ENCODE measurements at places on chromosomes 12 and 14.

GRCh38 chr12:19925841-19926240, 442.5 kb upstream of the PDE3A start:
- DNase-seq: no peak

DNA sequence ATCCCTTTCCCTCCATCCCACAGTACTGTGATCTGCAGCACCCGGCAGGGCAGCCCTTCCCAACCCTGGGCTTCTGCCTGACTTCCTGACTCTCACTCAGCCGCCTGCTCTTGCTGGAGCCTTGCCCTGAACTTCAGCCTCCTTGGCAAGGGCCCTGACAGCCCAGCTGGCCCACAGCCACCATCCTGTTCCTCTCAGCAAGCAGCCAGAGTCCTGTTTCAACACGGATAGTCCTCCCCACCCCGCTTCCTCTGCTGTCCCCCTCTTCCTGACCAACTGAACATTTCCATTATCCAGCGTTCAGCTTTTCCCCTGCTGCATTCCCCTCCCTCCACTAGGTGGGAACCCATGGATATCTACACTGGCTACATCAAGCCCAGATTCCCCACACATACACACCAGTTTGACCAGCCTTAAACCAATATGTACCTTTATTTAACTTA, 74.0 kb upstream of the MDM1 start:
- DNase-seq: no peak

- no peak for DNase-seq
Measured at GRCh38 chr12:106625976-106626375, 43.2 kb downstream of the RFX4 start.

DNA sequence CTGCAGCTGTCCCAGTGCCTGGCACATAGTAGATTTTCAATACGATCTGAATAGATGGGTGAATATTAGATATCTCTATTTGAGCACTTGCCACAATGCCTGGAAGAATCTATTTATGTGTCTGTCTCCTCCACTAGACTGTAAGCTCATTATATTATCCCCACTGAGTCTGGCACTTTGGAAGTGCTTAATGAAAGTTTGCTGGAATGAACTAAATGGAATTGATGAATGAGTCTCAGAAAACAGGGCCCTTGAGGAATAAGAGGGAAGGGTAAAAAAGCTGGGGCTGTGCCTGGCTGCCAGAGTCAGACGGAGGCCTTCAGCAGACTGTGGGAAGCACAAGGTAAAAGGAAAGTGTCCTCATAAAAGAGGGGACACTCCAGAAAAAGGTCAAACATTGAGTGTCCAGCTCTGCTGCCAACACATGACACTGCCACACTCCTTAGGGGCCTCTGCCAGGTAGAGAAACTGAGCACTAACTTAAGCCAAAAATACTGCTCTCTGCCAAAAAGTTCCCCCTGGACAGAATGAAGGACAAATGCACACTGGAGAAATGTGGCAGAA, 39.3 kb downstream of the GLT8D2 start:
- DNase-seq: no peak

GRCh38 chr12:26867080-26867479, 34.1 kb upstream of the ITPR2 start:
- DNase-seq: peak; percentile 76

GRCh38 chr14:74135426-74135825, 50.7 kb downstream of the LIN52 start:
- DNase-seq: no peak

GRCh38 chr12:15278816-15279658, 43.3 kb upstream of the PTPRO start:
- DNase-seq: peak; percentile 11

DNA sequence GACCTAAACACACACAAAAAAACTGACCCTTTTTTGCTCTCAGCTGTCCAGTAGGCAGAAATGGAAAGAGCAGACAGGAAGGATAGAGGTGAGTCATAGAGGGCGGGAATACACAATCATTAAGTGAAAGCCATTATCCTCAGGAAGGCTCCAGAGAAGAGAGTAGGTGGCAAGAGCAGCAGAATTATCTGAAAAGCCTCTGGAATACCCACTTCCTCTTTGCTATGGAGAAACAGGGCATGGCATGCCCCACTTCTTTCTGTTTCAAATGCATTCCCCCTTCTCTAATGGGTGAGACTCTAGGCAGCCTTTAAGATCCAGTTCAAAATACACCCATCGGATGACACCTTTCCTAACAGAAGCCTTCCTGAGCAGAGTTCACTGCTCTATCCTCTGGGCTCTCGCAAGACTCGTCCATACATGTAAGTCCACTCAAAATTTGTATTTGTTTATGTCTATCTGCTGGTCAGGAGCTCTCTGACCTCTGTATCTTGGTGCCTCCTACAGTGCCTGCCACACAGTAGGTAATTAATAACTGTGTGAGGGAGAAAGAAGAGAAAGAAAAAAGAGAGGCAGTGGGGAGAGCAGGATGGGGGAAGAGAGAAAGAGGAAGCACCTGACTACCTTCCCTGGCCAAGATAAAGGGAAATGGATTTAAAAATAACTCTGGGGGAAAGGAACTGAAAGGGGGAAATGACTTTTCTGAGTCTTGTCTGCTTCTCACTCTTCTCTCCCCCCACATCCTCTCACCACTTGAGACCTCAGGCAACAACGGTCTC, 8.5 kb downstream of the KLHL33 start:
- DNase-seq: peak; percentile 53

DNA sequence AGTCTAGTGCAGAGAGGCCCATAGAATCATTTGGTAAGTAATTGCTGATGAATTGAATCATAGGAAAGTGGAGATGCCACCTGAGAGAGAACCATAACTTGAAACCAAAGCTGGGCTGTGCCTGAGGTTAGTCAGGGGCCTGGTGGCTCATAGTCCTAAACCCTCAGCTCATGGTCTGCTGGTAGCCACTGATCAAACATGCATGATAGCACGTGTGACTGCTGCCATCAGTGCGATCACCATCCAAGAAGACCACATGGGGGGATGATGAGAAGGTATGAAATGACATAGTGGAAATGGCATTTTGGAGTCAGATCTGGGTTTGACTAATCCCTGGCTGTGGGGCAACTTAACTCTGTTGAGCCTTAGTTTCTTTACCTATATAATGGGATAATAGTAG, 190.5 kb downstream of the CACNA1C start:
- DNase-seq: no peak

DNA sequence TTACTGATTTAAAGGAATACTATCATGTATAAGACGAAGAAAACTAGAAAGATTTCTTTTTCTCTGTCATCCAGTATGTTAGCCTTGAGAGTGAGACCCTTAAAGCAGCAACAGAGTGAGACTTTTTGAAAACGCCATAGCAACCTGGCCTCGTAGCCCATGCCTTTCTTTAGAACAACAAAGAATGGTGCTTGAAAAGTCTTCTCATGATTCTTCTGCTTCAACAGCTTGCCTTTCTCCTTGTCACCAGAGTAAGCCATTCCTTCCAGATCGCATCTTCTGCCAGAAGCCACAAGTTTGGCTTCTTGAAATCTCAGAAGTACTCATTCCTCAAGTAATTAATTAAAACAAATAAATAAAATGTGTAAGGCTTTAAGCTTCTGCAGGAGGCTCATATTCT, 109.3 kb downstream of the PDE3A start:
- DNase-seq: no peak

DNA sequence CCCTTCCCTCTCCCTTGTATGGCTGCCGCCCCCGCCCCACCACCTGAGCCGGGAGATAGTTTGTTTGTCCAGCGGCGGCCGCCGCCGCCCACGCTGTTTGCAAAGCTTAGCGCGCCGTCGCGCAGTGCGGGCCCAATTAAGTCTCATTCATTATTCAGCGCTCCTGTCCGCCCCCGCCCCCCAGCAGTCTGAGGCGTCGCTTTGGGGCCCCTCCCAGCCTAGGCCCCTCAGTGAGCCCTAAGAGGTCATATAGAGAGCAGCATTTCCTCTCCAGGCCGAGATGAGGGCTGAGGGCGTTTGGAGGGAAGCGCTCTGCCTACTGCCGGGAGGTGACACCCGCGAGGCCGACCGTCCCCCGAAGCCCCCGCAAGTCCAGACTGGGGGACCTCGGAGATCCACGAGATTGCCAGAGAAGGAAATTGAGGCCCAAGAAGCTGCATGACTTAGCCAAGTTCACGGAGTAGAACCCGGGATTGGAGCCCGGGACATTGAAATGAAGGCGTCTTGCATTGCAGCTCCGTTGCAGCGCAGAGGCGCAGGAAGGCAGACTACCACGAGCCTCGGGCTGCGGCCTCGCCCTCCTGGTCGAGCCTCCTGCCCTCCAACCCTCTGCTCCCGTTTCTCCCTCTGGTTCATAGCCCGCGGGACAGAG, at the start of gene DNAJC22:
Gene DNAJC22, plus strand, starts transcription at position 230 of the 652 bp plus-strand sequence. CDS start 1,985 bp downstream, outside the sequence.
- DNase-seq: no peak

DNA sequence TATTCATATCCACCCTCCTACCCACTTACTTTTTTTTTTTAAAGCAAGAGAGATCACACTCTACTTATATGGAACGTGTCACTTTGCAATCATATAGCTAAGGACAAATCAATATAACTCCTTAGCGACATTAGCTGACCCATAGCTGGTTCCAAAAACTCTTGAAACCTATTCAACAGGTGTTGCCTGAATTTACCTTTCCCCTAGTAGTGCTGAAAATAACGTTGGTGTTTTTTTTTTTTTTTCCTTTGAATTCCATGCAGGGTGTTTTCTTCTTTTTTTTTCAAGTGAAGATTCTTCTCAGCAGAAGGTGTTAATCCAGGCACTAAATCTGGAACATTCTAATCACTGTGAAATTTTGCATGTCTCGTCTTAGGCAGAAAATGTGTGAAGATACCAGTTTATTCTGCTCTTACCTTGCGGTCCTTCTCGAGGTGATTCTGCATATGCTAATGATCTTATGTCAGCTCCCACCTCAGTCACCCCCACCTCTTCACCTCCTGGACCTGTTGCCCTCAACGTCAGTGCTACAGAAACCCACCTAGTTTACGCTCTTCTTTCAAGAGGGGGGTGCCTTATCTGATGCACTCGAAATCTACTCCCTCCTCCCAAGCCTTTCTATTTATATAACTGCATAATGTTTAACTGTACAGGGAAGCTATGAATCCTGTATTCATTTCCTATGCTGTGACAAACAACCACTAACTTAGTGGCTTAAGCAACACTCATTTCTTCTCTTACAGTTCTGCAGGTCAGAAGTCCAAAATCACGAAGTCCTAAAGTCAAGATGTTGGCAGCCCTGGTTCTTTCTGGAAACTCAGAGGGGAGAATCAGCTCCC, 7.1 kb upstream of the VPS37B start:
- no peak for DNase-seq

GRCh38 chr14:36302823-36303222, 17.6 kb downstream of the MBIP start:
- DNase-seq: no peak

DNA sequence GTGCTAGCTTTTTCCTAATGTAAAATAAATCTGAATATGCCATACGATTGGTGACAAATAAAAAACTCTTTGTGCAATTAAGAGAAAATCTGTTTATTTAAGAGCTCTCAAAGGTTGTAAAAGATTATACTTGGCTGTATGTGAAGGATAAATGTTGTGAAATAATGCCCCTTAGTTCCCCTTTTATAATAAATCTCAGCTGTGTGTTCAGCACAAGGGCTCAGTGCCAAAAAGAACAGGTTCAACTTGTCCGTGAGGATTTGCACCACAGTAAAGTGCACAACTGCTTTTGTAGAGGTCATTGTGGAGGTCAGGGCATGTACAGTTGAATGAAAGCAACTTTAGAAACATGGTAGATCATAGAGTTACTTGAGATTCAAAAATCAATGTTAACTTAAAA, 118.6 kb downstream of the TRMT5 start:
- no peak for DNase-seq

- DNase-seq: no peak
Measured at GRCh38 chr14:67505254-67505653, 16.7 kb upstream of the TMEM229B start.

DNA sequence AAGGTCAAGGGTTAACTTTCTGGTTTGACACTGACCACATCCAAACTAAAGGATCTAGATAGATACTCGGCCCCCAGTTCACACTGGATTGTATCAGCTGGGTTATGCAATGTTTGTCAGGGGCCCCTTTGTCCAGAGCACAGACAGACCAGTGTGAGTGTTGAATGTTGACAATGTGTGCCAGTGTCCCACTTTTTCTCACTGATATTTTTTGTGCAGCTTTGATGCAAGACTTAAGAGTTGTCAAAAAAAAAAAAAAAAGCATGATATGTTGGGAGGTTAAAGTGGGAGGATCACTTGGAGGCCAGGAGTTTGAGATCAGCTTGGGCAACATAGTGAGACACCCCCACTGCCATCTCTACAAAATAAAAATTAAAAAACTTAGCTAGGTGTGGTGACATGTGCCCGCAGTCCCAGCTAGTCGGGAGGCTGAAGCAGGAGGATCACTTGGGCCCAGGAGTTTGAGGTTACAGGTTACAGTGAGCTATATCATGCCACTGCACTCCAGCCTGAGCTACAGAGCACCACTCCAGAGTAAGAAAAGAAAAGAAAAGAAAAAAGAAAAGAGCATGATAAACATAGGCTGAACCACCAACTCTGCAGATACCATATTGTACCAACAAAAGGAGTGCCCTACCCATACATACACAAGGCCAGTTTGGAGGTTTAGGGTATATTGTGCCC, 97.5 kb downstream of the LGR5 start:
- no peak for DNase-seq

GRCh38 chr14:90544566-90544965, 147.7 kb downstream of the CALM1 start:
- no peak for DNase-seq

- peak; percentile 31 for DNase-seq
Measured at GRCh38 chr12:38392554-38393144, 76.1 kb downstream of the ALG10B start.

DNA sequence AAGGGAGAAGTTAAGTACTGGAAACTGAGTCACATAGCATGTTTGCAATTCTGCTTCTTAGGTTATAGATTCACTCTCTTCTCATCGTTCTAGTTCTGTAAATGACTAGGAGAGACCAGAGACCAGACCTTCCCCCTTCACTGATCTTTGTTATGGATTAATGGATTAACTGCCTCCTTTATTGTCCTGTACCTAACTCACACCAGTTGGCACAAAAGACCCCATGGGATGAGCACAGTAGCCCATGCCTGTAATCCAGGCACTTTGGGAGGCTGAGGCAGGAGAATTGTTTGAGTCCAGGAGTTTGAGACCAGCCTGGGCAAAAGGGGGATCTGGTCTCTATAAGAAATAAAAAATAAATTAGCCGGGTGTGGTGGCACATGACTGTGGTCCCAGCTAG, 20.8 kb downstream of the BCAT1 start:
- DNase-seq: no peak

- no peak for DNase-seq
Measured at GRCh38 chr14:102321456-102322422, 2.2 kb downstream of the ZNF839 start.
